ENCODE measurements at places on chromosomes 6 and 20. TPM values are rescaled to one million over a fixed set of nuclear protein-coding genes. Genes with fewer than 3 reads are reported as not detected.
A peak's percentile ranks its signal among the peaks of the same experiment; 100 is the strongest.

NTSR1 gene
- 0.09 TPM for total RNA-seq

SYCP2 gene
- 2.5 TPM for total RNA-seq

GPLD1 gene
- 7.7 TPM for total RNA-seq

FOXQ1 gene
- total RNA-seq: 0.42 TPM

TMEM14B gene
- 86.3 TPM for total RNA-seq

- no peaks in the 10 kb centered on the region for H3K36me3 ChIP-seq
- no peak overlapping the region for H3K4me3 ChIP-seq
- no peak overlapping the region for H3K27ac ChIP-seq
- H3K27me3 ChIP-seq: no peaks in the 10 kb centered on the region
- no peaks in the 10 kb centered on the region for H3K4me1 ChIP-seq
Observed at GRCh38 chr20:59376109-59376841, 75.9 kb downstream of the EDN3 start.

DNA sequence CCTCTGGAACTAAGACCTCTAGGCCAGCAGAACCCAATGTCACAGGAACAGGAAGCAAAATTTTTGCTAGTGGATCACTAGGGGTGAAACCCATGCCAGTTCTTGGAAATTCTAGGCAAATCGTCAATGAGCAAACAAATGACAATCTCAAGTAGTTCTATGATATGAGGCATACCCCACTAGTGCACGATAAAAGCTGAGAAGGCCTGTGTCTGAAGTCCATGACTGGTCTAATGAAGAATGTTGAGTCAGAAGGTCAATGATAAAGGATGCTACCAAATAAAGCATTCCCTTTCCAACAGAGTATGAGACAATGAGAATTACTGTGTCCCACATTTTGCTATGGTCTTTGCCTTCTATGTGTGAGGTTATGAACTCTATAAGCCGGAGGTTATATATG lies 149.4 kb upstream of the NOX3 start:
- H3K27ac ChIP-seq: no peak overlapping the region
- H3K36me3 ChIP-seq: no peaks in the 10 kb centered on the region
- DNase-seq: no peak
- no peaks in the 10 kb centered on the region for H3K4me1 ChIP-seq
- H3K27me3 ChIP-seq: no peaks in the 10 kb centered on the region
- H3K4me3 ChIP-seq: no peak overlapping the region

- H3K4me3 ChIP-seq: no peak overlapping the region
- peaks cover 37% of the 10 kb centered on the region for H3K36me3 ChIP-seq
- no peaks in the 10 kb centered on the region for H3K4me1 ChIP-seq
- H3K27me3 ChIP-seq: no peaks in the 10 kb centered on the region
Observed at GRCh38 chr20:5096463-5096862, 23.3 kb downstream of the PCNA start.

- H3K4me3 ChIP-seq: peak overlapping the region; percentile 72
- peak overlapping the region; percentile 93 for H3K27ac ChIP-seq
- no peak for DNase-seq
- H3K36me3 ChIP-seq: no peaks in the 10 kb centered on the region
- H3K27me3 ChIP-seq: no peaks in the 10 kb centered on the region
- peaks cover 10% of the 10 kb centered on the region for H3K4me1 ChIP-seq
Observed at GRCh38 chr6:28335040-28335563, 846 bp downstream of the ZSCAN31 start.

DNA sequence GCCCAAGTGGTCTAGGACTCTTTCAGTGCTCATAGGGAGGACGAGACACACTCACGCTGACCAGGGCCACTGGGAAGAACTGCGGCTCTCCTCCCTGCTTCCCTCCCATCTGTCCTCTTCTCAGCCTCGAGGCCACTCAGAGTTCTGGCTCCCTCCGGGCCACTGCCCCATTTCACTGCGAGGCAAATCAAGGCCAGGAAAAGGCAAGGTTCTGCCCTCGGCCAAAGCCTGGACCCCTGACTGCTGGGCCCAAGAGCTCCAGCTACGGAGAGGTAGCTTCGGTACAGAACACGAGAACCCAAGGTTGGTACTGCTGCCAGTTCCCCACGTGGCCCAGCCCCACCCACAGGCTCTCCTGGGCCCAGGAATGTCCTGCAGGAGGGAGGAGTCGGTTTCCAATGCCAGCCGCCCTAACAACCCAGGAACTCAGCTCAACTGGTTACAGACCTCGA lies 14.7 kb downstream of the PI16 start:
- DNase-seq: no peak
- no peaks in the 10 kb centered on the region for H3K27me3 ChIP-seq
- peaks cover 83% of the 10 kb centered on the region for H3K36me3 ChIP-seq
- no peak overlapping the region for H3K4me3 ChIP-seq

- peaks cover 18% of the 10 kb centered on the region for H3K4me1 ChIP-seq
- no peak overlapping the region for H3K4me3 ChIP-seq
- H3K27ac ChIP-seq: no peak overlapping the region
Observed at GRCh38 chr6:15076565-15076964, 169.3 kb upstream of the JARID2 start.

DNA sequence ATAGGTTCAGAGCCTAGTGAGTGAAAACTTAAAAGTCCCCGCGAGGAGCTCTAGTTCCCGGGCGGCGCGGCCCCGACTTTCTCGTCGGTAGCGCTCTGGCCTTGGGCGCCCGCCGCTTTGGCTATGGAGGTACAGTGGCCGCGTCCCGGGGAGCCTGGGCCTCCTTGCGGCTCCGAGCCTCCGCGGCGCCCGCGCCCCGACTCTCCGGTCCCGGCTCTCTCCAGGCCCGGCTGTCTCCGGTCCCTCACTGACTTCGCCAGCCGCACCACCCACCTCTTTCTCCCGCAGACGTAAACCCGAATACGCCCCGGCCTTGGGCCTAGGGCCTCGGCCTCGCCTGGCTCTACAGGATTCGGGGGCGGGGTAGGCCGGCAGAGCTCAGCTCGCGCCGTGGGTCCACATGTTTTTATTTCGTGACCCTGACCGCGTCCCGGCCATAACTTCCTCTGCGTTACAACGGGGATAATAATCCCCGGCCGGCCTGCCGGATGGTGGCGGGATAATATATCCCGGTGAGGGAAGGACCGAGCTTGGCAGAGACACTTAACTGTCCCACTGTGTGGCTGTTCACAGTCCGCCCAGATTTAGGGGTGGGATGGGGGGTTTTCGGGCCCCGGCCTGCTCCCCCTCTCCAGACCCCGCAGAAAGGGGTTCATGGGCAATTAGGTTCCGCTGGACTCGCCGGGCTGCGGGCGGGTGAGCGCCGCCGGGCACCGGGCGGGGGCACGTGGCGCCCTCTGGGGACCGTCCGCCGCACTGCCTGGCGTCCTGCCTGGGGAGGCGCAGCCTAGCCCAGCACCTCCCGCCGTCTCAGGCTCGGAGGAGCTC lies 10.0 kb upstream of the TBX18 start:
- peaks cover 79% of the 10 kb centered on the region for H3K27me3 ChIP-seq
- peaks cover 8% of the 10 kb centered on the region for H3K4me1 ChIP-seq
- no peak overlapping the region for H3K4me3 ChIP-seq
- H3K27ac ChIP-seq: no peak overlapping the region
- H3K36me3 ChIP-seq: no peaks in the 10 kb centered on the region
